ENCODE measurements at places on chromosomes 2 and 18.

GRCh38 chr2:107419191-107419590 lies 407.5 kb upstream of the RGPD4 start:
- no peak for DNase-seq

DNA sequence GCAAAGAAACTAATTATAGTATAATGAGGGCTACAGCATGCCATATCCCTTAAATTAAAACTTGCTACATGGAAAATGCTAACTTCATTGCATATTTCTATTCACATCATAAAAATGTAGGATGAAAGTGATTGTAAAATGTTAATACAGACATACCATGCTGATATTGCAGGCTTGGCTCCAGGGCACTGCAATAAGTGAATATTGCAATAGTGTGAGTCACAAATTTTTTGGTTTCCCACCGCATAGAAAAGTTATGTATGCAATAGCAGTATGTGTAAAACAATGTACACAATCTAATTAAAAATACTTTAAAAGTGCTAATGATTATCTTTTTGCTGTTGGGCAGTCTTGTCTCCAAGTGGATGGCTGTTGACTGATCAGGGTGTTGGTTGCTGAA lies 162.1 kb downstream of the CD8B2 start:
- no peak for DNase-seq

- no peak for DNase-seq
These were observed 456.5 kb downstream of the STK39 start for GRCh38 chr2:167790781-167791450.

DNA sequence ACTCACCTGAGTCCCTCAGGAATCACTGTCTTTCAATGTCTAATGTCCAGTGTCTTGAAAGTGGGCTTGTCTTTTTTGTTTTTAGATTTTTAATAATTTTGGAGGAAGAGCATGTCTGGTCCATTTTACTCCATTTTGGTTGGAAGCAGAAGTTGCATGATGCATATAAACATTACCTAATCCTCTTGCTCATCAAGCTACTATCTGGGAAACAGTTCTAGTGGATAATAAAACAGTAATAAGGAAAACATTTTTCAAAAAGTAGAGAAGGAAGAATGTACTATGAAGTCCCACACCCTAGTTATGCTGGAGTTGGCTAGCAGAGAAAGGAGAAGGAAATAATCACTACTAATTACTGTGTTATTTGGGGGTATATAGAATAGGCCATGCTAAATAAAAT lies 263.7 kb downstream of the ETAA1 start:
- no peak for DNase-seq

DNA sequence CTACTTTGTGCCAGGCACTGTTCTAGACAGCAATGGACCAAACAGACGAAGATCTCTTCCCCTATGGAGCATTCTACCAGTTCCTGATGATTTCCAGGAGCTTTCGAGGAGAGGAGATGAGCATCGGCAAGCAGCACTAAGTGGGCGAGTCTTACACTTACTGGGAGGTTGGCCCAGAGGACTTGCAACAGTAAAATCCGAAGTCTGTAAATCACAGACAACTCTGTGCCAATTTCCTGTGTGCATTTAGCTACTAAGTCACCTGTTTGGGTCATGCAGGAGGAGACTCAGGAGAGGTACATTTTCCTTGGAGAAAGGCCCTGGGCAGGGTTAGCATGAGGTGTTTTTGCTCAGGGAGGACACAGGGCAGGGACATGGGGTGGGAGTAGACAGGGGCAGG lies 58.9 kb downstream of the TRPM8 start:
- no peak for DNase-seq

DNA sequence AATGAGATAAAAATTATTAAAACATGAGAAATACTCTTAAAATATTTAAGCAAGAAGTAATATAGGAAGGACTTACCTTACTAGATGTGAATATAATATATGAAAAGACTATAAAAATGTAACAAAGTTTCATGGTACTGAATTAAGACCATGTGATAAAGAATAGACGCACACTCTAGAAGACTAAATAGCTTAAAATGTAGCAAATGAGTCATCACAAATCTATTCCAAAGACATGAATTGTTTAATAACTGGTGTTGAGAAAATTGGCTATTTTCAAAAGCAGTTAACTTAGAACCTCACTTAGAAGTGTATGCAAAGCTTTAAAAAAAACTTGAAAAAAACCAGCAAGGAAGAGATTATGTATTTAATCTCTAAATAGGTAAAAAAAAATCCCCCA lies 64.1 kb downstream of the POLE4 start:
- DNase-seq, result no peak

Data from CD4-positive, alpha-beta T cell treated with Interferon gamma for 1 hour (primary cell).